Naive thymus-derived CD8-positive, alpha-beta T cell (primary cell): ENCODE measurements at places on chromosomes 13 and 19. TPM values are rescaled to one million over a fixed set of nuclear protein-coding genes. Genes with fewer than 3 reads are reported as not detected.

The ATP8B3 gene
- 0.52 TPM for polyA plus RNA-seq

GRCh38 chr19:56076498-56076897 is 44.6 kb downstream of the ZNF787 start:
- DNase-seq = no peak

The TEX101 gene
- not detected for polyA plus RNA-seq

GRCh38 chr13:70835371-70835770 is 727.1 kb upstream of the KLHL1 start:
- no peak for DNase-seq

- DNase-seq = no peak
These were observed 6.5 kb upstream of the LTBP4 start for GRCh38 chr19:40594657-40595091.

The SERP2 gene
- 0.34 TPM for polyA plus RNA-seq

DNA sequence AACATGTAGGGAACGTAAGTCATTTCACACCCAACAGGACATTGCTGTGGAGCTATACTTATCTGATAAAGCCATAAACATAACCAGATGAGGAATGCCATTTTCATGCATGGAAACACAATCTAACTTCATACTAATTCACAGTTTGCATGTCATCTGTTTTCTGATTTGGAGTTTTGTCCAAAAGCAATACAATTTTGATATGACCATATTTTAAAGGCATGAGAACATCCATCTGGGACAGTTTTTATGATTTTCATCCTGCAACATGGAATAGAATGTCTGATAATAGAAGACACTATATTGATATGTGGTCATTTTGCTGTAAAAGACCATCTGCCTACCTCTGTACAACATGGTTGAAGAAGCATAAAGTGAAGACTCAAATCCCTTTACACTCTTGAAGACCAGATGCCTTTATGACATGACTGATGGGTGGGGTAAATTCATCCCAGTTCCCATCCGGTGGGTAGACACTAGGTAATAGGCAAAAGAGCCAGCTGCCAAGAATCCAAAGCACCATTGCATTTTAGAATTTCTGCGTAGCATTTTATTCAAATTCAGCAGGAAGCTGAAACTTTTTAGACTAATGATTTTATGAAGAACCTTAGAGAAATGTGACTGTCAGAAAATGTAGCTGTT is 309.8 kb downstream of the LMO7 start:
- DNase-seq = no peak

The OR7D2 gene
- not detected for polyA plus RNA-seq

The SLC46A3 gene
- polyA plus RNA-seq = 34.8 TPM

GRCh38 chr13:67033170-67033569 is 197.0 kb downstream of the PCDH9 start:
- no peak for DNase-seq

The IL12RB1 gene
- polyA plus RNA-seq = 24.2 TPM
